ENCODE measurements at places on chromosomes 3 and 15.

DNA sequence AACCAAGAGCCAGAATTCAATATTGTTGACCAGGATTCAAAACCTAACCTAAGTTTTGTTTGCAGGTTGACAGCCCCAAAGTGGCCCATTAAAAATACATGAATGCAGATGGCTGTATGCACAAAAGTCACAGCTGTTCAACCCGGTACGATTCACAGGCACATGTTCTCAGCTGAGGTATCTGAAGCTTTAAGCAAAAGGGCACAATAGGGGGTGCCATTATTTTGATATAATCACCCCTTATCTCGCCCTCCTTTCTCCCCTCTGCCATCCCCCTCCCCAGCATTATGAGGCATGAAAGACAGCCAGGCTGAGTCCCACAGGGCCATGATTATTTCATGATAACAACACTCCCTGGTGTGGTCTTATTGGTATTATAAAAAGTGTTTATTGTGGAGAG, 264.9 kb downstream of the EBLN2 start:
- DNase-seq: no peak

DNA sequence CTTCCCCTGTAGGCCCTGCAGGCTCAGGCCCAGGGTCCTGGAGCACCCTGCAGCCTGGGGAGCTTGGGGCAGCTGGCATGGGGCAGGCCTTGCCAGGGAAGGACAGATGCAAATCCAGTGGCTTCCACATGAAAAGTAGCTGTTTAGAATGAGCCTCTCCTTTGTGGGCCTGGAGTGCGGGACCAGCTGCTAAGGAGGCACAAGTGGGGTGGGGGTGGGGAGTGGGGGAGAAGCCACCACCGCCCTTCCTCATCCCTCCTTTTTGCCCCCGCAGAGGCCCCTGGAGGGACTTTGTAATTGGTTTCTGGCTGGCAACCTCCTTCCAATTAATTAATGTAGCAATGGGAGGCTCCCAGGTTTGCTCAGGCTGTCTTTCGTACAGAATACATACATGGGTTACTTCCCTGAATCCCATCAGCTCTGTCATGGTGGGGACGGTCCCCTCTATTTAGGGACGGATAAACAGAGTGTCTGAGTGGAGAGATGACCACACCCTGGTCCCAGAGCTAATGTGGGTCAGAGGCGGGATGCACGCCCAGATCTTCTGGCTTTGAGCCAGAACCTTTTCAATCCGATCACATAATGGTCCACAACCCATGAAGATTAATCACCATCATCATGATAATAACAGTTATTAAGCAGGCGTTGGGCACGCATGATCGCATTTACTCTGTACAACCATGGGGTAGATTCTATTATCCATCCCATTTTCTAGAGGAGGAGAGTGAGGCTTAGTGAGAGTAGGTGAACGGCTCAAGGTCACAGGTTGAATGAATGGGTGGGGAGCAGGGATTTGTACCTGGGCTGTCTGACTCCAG, 6.2 kb downstream of the CORO2B start:
- no peak for DNase-seq

GRCh38 chr3:168431491-168431890, 335.8 kb upstream of the GOLIM4 start:
- DNase-seq: no peak

GRCh38 chr3:81955878-81956277, 194.4 kb upstream of the GBE1 start:
- no peak for DNase-seq

DNA sequence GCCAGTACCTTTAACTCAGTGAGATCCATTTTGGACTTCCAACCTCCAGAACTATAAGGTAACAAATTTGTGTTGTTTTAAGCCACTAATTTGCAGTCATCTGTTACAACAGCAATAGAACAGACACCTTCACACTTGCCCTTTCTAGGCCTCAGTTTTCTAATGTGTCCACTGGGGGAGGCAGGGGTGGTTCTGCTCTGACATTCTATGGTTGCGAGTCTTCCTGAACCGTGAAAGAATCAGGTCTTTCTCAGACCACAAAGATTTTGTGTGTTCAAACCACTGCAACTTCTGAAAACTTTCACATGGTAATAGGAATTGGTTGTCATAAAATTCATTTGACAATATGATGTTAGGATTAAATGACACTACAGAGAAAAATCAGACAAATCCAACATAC, 26.8 kb upstream of the CSTA start:
- no peak for DNase-seq

DNA sequence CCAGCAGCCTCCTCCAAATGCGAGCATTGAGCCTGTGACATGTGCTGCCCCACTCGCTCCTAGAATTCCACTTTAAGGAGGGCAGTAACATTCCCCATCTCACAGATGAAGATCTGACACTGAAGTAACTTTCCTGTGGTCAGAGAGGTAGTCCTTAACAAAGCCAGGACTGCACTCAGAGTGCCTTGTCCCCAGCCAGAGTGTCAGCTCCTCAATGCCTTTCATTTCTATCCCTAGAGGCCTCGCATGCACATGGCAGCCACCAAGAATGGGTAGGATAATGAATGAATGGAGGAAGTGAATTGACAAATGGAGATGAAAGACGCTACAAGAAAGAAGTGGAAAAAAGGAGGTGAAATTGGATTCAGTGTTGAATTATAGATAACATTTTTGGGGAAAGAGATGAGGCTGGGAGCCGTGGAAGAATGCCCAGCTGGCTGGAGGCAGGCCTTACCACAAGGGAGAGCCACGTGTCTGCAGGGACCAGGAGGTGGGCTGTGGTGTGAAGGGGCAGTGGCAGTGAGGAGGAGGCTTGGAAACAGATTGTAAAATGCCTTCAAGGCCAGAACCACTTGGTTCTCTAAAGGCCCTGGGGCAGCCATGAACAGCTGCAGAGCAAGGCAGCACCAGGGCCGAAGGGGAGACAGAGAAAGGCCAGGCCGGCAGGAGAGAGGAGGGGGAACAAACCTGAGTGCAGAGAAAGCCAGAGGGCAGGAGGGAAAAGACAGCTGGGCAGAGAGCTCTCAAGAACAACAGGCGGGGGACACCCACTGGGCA, 10.4 kb downstream of the CFAP92 start:
- DNase-seq: no peak

DNA sequence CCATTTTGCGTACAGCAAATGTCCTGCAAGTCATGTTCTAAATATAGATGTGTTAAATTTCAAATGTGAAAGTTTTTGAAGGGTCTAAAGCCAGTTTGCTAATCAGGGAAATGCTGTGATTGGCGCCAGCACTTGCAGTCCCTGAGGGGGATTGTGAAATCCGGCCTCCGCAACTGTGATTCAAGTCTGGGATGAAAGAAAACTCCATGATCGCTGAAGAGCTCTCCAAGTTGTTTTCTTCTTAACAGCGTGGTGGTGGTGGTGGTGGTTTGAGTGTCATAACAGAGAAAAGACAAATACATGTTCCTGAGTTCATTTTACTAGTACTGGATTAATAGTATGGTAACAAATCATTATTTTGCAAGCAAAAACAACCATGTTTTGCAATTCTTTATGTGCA, 51.8 kb downstream of the MITF start:
- DNase-seq: no peak

DNA sequence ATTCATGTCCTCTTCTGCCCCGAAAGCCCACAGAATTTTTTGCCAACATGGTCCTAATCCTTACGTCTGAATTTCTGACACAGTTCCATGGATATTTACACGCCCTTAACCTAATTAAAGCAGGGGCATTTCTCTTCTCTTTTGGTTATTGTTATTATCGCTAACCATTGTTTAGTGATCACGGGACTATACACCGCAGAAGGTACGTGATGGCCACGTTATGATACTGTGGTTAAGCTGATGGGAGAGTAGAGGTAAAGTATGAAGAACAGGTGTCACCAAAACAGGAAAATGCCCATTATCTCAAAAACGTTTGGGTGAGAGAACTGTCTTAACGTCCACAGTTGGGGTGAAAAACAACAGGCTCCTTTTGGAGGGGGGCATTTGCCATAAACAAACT, 26.4 kb downstream of the CCR4 start:
- DNase-seq: no peak

DNA sequence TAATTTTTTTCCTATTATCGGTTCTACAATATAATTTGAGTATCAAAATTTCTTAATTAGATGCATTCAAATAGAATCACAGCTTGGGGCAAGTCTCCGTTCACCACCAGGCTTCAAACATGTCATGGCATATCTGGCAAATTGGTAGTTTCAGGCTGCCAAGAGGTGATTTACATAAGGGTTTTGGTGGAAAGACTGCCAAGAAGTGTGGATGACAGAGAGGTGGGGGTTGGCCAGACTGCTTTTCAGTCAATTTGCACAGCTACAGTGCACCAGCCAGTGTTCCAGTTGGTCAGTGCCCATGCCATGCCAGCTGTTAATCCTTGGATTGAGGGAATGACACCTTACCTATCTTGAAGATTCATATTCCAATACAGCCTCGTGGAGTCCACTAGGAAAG, 8.4 kb upstream of the GSK3B start:
- DNase-seq: no peak

GRCh38 chr3:67832817-67833216, 178.4 kb upstream of the SUCLG2 start:
- DNase-seq: no peak
